ENCODE measurements at places on chromosomes 3 and 15. TPM values are rescaled to one million over a fixed set of nuclear protein-coding genes. Genes with fewer than 3 reads are reported as not detected.

CLDN16 gene
- total RNA-seq: 3.6 TPM

CYP1A1 gene
- not detected for total RNA-seq

ACOX2 gene
- total RNA-seq: 0.16 TPM

ROBO2 gene
- total RNA-seq: 1.5 TPM

TMEM87A gene
- 25.6 TPM for total RNA-seq

HEG1 gene
- 32.1 TPM for total RNA-seq

SLC15A2 gene
- total RNA-seq: 2.0 TPM

SEMA5B gene
- total RNA-seq: not detected

HRH1 gene
- not detected for total RNA-seq

GOLIM4 gene
- 19.3 TPM for total RNA-seq

LDHAL6B gene
- not detected for total RNA-seq

ASB14 gene
- not detected for total RNA-seq

ANKUB1 gene
- not detected for total RNA-seq

CSTA gene
- 2.1 TPM for total RNA-seq

SUSD5 gene
- total RNA-seq: 0.05 TPM

GOLGA8B gene
- total RNA-seq: 118 TPM

CASR gene
- total RNA-seq: 0.13 TPM

LIPC gene
- not detected for total RNA-seq

PLCL2 gene
- total RNA-seq: 27.8 TPM

LHFPL4 gene
- not detected for total RNA-seq

BMF gene
- 35.7 TPM for total RNA-seq

CHRFAM7A gene
- not detected for total RNA-seq

SERPINI2 gene
- 0.33 TPM for total RNA-seq

INSYN1 gene
- not detected for total RNA-seq

SI gene
- total RNA-seq: not detected

CCR2 gene
- total RNA-seq: 2.5 TPM

LSMEM2 gene
- not detected for total RNA-seq

TMC3 gene
- total RNA-seq: not detected

SMCO1 gene
- total RNA-seq: not detected

KCNH8 gene
- total RNA-seq: 0.11 TPM

NANOGP8 gene
- total RNA-seq: not detected

MINAR1 gene
- 0.36 TPM for total RNA-seq

GP5 gene
- total RNA-seq: not detected

TM4SF1 gene
- 0.56 TPM for total RNA-seq

BCL6 gene
- 0.64 TPM for total RNA-seq

CFAP100 gene
- not detected for total RNA-seq

ITGB5 gene
- 1.4 TPM for total RNA-seq

TRIM42 gene
- total RNA-seq: not detected

ATP13A3 gene
- total RNA-seq: 108 TPM

OR5K2 gene
- not detected for total RNA-seq

SCN5A gene
- total RNA-seq: not detected

Measured in GM12878 (cell line).